ENCODE measurements at places on chromosomes 3 and 15.

- DNase-seq: no peak
Measured at GRCh38 chr3:15499536-15499935, 22.0 kb downstream of the COLQ start.

DNA sequence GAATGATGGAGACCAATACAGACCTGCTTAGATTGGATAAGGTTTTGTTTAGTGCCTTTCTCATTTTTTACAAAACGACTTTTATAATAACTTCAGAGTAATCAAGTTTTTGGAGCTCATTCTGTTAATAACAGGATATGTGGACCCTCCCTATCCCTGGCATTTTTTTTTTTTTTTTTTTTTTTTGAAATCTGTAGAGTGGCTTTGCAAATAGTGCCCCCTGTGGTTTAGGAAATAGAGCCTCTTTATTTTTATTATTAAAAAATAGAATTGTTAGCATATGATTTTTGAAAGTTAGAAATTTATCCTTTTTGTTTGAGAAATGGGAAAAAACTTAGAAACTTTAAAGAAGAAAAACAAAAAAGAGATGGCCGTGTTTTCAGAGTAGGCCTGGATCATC lies 11.4 kb downstream of the SKIL start:
- DNase-seq: no peak

GRCh38 chr3:141529717-141530414 lies 43.0 kb downstream of the RASA2 start:
- no peak for DNase-seq

DNA sequence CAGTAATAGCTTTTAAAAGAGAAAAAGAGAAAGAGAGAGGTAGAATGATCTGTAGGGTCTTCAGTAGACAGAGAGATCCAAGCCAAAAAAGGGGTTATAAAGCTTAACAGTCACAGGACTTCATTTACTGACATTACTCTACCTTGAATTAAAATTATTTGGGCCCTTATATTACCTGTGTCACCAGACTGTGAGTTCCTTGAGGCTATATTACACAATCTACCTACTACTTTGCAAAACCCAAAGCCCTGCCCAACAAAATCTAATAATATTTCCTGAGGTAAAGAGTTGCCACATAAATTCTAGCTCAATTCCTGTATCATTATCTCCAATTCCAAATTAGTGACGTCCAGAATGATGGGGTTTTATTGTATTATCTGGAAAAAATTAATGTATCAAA lies 1.9 kb downstream of the UBR1 start:
- no peak for DNase-seq

DNA sequence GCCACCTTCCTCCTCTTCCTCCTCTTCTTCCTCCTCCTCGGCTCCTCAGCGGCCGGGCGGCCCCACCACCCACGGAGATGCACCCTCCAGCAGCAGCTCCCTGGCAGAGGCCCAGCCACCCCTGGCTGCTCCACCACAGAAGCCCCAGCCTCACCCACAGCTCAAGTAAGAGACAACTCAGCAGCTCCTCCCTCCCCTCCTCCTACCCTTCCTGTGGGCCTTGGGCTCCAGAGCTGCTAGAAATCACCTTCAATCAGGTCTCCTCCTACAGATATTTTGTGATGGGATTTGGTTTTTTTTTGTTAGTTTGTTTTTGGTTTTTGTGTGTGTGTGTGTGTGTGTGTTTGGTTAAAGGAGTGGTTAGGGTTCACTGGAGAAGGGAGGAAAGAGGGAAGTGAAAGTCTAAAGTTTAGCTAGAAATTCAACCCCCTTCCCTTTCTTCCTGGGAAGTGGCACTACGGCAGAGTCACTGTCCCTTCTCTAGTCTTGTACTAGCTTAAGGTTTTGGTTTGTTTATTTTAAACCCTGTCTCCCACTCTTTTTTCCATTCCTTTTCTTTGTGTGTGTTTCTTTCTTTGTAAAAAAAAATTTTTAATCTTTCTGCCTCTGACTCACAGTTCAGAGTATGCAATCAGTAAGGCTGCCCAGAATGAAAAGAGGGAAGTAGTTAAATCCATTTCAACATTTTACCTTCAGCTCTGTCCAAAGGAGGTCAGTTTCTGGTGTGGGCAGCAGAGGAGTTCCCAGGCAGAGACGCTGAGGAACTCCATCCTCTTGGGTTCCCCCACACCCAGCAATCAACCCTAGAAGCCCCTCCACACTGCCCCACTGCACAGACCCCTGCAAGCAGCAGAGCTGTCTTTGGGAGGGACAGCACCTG lies 29.0 kb upstream of the TIMP4 start:
- DNase-seq: peak; percentile 62

- DNase-seq: no peak
Measured at GRCh38 chr15:47944637-47945288, 176.0 kb upstream of the SLC24A5 start.

GRCh38 chr3:76096836-76097588 lies 311.7 kb upstream of the ZNF717 start:
- DNase-seq: no peak

DNA sequence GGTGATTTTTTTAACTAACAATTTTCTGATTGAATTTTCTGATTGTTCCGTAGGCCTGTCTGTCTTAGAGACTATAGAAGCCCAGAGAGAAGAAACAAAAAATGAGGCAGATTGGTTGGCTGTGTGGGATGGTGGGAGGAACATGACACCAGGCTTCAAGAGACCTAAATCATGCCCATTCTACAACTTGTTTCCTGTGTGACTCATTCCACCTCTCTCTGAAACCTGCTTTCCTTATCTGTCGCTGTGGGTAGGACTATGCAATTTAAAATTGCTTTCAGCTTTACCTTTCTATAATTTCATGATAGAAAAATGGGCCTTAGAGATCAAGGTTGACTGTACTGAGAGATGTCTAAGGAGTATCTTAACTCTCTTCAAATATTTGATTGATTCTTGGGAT lies 44.5 kb downstream of the OXNAD1 start:
- no peak for DNase-seq

DNA sequence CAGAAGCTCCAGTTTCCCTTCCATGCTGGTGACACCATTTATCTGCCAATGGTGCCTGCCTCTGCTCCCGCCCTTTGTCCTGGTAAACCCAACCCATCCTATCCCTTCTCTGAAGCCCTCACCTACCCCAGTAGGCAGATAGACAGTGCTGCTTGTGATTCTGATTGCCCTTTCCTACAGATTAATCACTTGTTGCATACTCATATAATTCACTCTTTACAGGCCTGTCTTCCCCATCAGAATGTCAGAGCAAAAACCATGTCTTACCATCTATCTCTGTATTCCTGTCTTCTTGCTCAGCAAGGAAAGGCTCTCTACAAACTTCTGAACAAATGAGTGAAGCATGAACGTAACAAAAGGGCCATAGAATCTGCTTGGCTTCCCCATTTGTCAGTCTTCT lies 47.9 kb downstream of the MRPS25 start:
- DNase-seq: no peak

Data from GM10248 (cell line).